ENCODE measurements at places on chromosomes 6 and 20.
A peak's percentile ranks its signal among the peaks of the same experiment; 100 is the strongest.

GRCh38 chr6:111565326-111566221 is 40.1 kb downstream of the TRAF3IP2 start:
- DNase-seq = no peak

- no peak for DNase-seq
Measured at GRCh38 chr6:94377835-94378234, 958.5 kb upstream of the EPHA7 start.

- DNase-seq = peak; percentile 74
Measured at GRCh38 chr6:45419571-45420082, 41.9 kb upstream of the SUPT3H start.

DNA sequence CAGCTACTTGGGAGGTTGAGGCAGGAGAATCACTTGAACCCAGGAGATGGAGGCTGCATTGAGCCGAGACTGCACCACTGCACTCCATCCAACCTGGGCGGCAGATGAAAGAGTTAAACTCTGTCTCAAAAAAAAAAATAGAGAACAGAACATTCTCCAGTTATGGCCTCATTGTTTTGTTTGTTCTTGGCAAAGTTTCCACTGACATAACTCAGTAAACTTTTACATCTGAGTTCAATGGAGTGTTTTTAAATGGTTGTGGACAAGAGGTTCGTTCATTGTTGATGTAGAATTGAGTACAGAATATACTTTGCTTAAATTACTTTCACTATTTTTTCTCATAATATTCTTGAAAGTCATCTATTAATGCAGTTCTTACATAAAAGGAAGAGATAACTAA is 42.2 kb upstream of the IFNGR1 start:
- DNase-seq = peak; percentile 27

- no peak for DNase-seq
Measured at GRCh38 chr6:63793465-63794137, 158.0 kb downstream of the PHF3 start.

DNA sequence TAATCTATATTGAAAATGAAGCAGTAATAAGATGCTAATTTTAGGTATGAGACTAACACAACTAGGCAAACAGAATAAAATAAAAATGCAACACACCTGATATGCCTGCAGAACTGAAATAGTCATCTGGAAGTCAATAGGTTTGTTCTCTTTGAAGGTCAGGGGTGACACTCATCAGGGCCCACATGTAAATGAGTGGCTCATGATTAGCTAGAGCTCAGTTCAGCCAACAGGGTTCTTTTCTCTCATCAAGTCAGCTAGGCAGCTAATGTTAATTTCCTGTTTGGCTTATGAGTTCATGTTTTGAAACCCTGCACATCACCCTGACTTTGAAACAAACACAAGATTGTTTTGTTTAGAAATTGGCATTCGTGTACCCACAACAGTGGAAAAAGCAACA is 23.8 kb downstream of the SMLR1 start:
- no peak for DNase-seq

GRCh38 chr20:49635166-49635565 is 67.2 kb upstream of the PTGIS start:
- no peak for DNase-seq

GRCh38 chr6:21163110-21163837 is 430.3 kb upstream of the SOX4 start:
- DNase-seq = peak; percentile 36
